ENCODE measurements at places on chromosomes 3 and 15.

DNA sequence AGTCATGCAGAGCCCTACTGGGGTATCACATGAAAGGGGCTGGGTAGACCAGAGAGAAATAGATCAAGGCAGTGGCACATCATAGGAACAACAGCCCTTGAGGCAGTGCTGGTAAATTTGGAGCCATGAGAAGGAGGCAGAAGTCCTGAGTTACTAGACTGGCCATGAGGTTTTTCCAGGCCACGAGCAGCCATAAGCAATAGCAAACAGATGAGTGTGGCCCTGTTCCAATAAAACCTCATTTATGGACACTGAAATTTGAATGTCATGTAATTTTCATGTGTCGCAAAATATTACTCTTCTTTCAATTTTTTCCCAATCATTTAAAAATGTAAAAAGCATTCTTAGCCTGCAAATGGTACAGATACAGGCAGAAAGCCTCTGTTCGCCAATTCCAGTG lies 28.1 kb upstream of the LRRN1 start:
- no peak for DNase-seq

GRCh38 chr15:82114660-82115059 lies 68.8 kb upstream of the MEX3B start:
- DNase-seq = no peak

DNA sequence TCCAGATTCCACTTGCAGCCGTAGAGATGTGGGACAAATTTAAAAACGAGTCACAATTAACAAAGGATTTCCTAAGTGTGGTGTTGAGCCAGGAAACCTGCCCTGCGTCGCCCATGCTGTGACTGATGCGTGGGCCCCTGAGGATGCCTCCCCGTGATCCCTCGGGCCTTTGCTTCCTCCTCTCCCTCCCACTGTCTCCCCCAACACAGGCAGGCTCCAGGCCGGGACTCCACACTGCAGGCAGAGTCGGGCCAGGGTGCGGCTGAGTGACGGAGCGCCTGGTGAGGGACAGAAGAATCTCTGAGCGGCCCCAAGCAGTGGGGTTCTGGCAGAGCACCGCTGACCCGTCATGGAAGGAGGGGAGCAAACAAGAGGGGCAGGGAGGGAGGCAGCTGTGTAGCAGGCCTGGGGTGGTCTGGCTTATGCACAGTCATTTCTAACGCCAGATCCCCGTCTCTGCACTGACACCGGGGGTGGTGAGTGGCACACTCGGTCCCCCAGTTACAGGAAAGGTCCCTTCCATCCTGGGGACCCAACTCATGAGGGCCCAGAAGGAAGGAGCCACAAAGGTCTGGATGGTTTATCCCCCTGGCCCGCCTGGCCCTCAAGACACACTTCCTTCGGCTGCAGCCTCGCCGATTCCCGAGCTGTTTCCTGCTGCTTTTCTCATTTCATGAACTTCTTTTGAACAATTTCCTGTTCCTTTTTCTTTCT lies 91.0 kb downstream of the XXYLT1 start:
- no peak for DNase-seq

DNA sequence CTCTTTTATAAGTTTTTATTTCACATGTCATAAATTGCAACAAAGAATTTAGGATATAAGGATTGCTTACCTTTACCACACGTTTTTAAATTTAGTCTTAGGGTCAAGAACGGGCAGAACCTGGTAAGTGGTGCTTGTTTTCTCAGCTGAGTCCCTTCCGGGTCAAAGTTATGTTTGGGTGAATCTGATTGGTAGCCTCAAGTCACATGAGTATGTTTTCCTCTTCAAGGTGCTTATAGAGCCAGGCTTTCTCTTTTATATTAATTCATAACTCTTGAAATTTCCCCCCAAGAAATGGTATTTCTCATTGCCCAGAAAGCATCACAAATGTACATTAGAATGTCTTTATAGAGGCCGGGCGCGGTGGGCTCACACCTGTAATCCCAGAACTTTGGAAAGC lies 415.7 kb upstream of the ROBO2 start:
- DNase-seq = no peak

DNA sequence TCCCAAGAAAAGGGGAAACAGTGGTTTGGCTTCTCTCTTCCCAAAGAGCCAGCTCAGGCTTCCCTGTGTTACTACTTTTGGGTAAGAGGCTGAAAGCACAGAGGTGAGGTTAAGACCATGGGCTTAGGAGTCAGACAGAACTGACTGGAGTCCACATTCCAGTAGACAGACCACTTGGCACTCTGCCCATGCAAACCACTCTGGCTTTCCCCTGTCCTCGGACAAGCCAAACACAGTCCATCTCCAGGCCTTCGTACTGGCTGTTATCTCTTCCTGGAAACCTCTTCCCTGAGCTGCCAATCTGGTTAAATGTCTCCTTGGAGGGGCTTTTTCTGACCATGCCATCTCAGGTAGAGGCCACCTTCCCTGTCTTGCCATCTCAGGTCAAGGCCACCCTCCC lies 53.1 kb upstream of the FAM3D start:
- no peak for DNase-seq

DNA sequence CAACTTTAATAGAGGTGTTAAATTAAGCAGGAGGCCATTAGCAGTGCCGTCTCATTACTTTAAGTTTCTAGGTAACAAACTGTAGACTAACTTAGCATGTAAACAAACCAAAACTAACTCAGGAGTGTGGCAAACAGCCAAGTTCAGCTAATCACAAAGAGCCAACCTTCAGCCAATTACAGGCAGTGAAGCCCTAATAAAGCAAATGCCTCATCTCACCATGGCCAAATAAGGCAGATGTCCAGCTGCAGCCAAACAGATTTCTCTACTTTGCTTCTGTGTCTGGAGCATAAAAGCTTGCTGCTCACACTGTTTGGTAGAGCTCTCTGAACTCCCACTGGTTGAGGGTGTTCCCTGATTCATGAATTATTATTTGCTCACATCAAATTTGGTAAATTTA lies 835.4 kb upstream of the GBE1 start:
- DNase-seq = no peak

GRCh38 chr3:33060609-33061337 lies 36.2 kb downstream of the GLB1 start:
- DNase-seq = peak; percentile 38
